ENCODE measurements at places on chromosomes 13 and 19. TPM values are rescaled to one million over a fixed set of nuclear protein-coding genes. Genes with fewer than 3 reads are reported as not detected.

GRCh38 chr13:104389691-104390090, 1323.5 kb upstream of the SLC10A2 start:
- no peak for DNase-seq

- DNase-seq = no peak
Measured at GRCh38 chr13:81326913-81327312, 986.0 kb upstream of the SPRY2 start.

DNA sequence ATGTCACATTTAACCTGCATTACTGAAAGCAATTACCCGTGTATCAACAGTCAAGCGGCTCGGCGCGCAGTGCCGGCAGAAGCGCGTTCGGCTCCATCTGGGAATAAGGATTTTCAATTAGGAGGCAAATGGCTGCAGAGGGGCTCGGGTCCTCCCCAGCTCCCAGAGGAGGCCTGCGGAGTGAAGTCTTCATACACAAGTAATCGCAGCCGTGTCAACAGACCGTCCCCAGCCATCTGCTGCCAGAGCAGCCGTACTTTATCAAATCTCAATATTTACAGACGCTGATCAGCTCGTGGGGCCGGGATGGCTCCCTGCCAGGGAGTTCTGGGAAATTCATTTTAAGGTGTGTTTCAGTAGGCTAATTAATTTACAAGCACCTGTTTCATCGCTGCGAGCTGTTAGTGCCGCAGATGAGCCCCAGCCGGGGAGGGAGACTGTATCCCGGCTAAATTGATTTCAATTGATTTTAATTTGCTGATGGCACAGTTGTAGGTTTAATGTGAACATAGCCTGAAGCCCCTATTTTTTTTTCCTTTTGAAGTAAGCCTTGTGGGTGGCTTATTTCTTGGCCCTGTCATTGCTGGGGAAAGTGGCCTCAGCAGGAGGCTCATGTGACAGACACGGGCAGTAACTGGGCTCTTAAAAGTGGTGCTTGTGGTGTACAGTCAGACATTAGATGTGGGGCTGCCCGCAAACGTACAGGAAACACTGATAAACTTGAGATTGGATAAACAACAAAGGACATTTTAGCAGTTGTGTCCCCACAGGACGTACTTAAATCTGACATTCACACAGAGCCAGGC, 252.7 kb downstream of the TEX29 start:
- peak; percentile 85 for DNase-seq

GRCh38 chr13:59088716-59089115, 1075.0 kb downstream of the DIAPH3 start:
- no peak for DNase-seq

GRCh38 chr19:54451997-54452396, 3.0 kb downstream of the LENG8 start:
- no peak for DNase-seq

DNA sequence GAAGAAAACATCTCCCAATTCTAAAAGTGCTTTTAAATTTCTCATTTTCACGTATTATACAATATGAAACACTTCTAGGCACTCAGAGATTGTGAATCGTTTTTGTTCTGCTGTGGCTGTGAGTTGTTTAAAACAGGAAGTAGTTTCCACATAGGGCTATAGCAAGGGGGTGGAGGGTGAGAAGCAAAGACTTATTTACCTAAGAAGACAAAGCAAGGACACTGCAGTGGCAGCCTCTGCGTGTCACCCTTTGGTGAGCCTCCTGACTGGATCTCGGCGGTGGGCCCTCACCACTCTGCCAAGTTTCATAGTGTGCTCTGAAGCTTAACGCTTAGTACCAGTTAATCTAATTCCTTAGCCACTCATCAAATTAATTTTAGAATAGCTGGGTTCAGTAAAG, 56.8 kb downstream of the TNFSF13B start:
- DNase-seq = no peak

The PBX4 gene
- 56.1 TPM for total RNA-seq

DNA sequence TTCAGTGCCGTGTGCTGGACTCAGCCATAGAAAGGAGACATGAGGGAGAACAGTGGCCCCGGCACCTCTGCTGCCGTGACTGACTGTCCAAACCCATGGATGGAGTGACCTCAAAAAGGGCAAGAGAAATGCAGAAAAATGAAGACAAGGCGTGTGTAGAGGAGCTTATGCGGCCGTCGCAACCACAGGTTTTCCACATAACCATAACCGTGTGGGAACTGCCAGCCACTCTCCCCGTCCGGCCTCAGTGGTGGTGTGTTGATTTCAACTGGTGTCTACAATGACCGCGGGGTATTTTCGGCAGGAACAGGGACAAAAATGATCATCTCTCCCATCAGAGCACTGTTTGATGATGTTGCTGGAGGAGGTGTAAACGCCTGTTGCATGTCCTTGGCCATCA, 42.9 kb upstream of the F7 start:
- no peak for DNase-seq

The S1PR5 gene
- total RNA-seq = not detected

GRCh38 chr13:98755116-98755515, 2.6 kb upstream of the SLC15A1 start:
- no peak for DNase-seq

DNA sequence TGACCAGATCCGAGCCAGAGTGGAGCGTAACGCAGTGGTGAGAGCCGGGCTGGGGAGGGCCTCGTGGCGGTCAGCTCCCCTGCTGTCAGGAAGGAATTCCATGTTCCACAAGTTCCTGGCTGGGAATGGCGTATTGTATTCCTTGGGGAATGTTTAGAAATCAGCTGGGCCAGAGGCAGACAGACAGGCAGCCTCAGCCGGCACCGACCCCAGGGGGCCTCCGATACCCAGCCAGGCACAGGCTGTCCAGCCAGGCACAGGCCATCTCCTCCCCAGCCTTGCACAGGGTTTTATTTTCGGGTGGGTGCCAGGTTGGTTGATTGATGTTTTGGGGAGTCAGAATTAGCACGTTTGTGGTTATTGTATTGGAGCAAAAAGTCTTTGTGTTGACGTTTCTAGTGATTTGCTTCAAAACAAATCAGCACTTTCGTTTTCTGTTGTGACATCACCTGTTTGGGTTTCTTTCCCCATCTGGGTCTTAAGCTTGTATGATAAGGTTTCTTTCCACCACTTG, 126.6 kb upstream of the MCF2L start:
- DNase-seq = peak; percentile 46
